ENCODE measurements at places on chromosomes 12 and 14.

DNA sequence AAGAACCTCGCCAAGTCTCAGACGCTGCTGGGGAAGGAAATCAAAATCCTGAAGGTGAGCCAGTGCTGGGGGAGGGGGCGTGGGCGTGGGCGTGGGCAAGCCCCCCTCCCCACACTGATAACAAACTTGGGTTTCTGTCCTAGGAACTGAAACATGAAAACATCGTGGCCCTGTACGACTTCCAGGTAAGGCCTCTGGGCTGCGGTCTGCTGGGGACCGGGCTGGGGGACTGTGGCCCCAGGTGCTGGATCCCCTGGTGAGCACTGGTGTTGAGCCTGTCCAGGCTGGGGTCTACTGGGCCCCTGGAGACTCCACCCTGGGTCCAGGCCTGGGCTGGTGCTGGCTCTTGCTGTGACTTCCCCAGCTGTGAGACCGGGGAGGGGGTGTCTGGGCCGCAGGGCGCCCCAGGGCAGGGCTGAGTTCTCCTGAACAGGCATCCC, 1.2 kb downstream of the ULK1 start:
- no peak for DNase-seq

- no peak for DNase-seq
Observed at GRCh38 chr14:61643555-61643954, 51.8 kb upstream of the HIF1A start.

DNA sequence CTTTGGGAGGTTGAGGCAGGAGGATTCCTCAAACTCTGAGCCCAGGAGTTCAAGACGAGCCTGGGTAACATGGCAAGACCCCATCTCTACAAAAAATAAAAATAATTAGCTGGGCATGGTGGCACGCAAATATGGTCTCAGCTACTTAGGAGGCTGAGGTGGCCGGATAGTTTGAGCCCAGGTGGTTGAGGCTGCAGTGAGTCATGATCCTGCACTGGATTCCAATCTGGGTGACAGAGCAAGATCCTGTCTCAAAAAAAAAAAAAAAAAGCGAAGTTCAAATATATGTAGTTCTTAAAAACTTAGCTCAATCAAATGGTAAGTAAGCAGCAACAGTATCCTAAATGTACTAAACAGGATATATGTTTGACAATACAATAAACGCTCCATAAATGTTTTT, 85.5 kb upstream of the SSTR1 start:
- no peak for DNase-seq

DNA sequence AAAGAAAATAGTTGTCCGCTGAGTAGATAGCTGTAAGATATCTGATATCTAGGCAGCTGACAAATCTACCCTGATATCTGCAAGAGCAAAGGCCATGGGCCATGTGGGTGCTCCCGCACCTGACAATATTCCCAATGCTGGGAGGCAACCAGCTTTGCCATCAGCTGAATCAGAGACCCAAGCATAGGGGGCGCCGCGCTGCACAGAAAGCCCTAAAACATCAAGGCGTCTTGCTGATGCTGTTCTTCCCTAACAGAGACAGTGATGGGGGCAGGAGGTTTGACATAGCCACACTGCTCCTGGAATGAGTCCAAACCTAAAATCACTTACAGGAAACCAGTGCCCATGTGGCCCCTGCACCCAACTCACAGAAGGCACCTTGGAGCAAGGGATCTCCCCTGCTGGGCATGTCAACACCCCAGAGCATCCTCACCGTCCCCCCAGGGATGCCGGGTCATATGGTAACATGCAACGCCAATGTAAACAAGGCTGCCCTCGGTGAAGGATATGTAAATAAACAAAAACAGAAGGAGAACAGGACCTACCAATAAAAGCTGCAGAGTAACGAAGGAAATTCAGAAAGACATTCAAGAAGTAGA, 199.5 kb downstream of the TMEM132D start:
- DNase-seq, result no peak

- DNase-seq, result no peak
Observed at GRCh38 chr12:130419116-130419515, 81.4 kb downstream of the PIWIL1 start.

GRCh38 chr12:113740699-113741098, 225.4 kb downstream of the RBM19 start:
- no peak for DNase-seq

GRCh38 chr12:120734210-120734609, 8.6 kb downstream of the ACADS start:
- DNase-seq, result no peak

GRCh38 chr14:54927551-54927950, 24.9 kb upstream of the GCH1 start:
- no peak for DNase-seq

- no peak for DNase-seq
Observed at GRCh38 chr14:25521616-25522015, 471.7 kb upstream of the STXBP6 start.

- no peak for DNase-seq
Observed at GRCh38 chr12:6053541-6053940, 70.9 kb downstream of the VWF start.

GRCh38 chr12:64713376-64713775, 45.8 kb downstream of the GNS start:
- DNase-seq, result no peak

DNA sequence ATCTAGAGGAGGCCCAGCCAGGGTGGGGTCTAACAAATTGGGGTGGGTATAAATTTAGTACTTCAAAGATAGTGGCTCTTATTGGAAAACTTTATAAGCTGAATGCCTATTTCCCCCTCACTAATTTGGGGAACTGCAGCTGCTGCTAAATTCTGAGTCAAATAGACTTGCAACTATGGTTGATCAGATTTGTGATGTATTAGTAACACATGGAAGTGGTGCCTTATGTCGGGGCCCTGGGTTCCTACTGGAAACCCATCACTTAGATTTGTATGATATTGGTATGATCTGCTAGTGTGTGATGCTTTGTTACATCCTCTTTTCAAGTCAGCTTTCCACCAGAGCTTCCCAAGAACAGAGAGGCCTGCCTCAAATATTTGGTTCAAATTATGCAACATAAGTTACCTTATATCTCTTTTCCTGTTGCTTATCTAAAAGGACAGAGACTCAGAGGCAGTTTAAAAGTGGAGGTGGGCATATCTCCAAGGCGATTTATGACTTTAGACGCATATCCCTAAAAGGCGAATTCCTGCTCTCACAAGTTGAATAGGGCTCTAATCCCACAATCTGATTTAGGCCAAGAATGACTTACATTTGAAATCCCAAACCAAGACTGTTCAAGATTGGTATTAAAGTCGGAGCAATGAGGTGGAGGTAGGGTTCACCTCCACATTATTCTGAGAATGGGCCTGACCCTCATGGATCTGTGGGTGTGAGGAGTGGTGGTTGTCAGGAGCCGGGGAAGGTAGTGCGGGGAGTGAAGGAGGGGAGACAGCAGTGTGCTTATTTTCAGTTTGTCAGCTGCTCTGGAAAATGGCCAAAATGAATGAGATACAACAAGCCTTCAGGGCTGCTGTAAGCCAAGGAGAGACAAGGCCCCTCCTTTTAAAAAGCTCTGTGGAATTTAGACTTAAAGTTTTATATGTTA, 425.8 kb downstream of the RAD51B start:
- DNase-seq, result peak; percentile 87

- DNase-seq, result no peak
Observed at GRCh38 chr12:130669797-130670196, 46.3 kb downstream of the RIMBP2 start.

GRCh38 chr12:48029491-48030172, 25.4 kb upstream of the COL2A1 start:
- no peak for DNase-seq

DNA sequence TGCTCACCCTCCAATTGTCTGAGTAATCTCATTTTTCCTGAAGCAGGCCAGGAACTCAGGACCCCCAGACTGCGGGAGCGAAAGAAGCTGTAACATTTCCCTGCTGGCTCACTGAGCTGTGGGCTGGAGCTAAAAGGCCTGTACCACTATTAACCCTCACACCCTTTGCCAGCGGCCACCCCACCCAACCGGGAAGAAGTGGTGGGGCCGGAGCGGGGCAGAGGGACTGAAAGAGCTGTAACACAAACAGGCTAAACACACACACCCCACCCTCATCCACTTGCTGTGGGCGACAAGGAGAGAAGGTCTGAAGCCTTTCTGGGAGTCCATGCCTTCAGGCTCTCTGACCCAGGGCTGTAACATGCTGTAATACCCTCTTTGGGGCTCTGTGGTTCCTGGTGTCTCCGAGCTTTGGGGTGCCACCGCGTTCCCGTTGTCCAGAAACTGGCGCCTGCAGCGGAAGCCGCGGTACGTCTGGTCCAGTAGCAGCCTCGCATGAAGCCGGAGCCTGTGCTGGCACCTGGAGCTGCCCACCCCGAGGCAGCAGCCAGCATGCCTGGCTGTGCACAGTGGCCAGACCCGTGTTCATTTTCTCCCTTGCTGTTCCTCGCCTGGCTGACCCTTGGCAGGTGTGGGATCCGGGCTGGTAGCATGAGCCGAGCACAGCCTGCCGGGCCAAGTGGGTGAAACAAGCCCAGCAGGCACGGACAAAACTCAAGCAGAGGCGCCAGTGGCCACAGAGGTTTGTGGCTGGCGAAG, 345.5 kb upstream of the MGAT4C start:
- no peak for DNase-seq

- peak; percentile 62 for DNase-seq
Observed at GRCh38 chr12:100375038-100375735, 18.3 kb downstream of the SLC17A8 start.

DNA sequence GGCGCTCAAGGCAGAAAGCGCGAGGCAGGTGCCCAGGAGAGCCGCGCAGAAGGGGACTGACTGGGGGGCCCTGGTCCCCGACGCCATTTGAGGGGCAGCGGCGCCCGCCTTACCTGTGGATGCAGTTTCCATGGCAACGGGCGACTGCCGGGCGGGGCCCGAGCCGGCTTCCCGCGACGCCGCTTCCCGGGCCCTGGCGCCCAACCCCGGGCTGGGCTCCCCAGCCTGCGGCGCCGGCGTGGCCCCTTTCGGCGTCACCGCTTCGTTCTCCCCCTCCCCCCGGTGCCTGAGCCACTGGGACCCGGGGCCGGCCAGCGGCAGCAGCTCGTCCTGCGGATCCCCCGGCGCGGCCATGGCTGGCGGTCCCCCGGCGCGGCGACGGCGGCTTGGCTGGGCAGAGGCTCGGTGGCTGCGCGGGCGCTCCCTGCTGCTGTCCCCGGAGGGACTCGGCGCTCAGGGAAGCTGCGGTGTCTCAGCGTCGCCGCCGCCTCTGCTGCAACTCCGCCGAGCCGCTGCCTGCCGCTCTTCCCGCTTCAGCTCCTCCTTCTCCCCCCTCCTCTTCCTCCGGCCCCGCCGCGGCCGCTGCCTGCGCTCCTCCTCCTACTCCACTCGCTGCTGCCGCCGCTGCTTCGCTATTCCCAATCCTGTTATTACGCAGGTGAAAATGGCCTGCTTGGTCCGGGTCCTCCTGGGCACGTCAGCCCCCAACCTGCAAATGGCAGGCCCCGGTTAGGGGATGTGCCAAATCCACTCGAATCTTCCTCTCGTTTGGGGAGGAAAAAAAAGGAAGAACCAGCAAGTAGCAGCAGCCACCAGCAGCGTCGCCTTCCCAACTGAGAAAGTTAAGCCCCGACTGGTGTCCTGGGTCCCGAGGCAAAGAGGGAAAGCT, at the start of gene RTN1:
Gene RTN1 (minus strand): TSS at position 500 of the 889 bp plus-strand sequence. CDS start 146 bp downstream, at position 354.
- DNase-seq, result no peak

DNA sequence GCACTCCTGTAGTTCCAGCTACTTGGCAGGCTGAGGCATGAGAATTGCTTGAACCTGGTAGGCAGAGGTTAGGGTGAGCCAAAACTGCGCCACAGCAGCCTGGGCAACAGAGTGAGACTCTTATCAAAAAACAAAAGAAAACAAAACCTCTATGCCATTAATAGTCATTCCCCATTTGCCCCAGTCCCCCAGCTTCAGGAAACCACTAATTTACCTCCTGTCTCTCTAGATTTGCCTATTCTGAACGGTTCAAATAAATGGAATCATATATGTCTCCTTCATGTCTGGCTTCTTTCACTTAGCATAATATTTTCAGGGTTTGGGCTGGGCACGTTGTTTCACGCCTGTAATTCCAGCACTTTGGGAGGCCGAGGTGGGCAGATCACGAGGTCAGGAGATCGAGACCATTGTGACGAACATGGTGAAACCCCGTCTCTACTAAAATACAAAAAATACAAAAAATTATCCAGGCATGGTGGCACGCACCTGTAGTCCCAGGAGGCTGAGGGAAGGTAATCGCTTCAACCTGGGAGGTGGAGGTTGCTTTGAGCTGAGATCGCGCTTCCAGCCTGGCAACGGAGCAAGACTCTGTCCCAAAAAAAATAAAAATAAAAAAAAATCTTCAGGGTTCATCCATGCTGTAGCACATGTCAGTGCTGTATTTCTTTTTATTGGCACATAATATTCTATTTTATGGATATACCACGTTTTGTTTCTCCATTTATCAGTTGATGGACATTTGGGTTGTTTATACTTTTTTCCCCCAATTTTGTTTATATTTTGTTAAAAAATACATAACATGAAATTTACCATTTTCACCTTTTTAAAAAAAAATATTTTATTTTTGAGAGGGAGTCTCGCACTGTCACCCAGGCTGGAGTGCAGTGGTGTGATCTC, 31.9 kb downstream of the KNTC1 start:
- DNase-seq, result no peak

- no peak for DNase-seq
Observed at GRCh38 chr12:60263161-60263560, 667.3 kb downstream of the SLC16A7 start.

- DNase-seq, result no peak
Observed at GRCh38 chr12:117803001-117803400, 165.8 kb downstream of the KSR2 start.

DNA sequence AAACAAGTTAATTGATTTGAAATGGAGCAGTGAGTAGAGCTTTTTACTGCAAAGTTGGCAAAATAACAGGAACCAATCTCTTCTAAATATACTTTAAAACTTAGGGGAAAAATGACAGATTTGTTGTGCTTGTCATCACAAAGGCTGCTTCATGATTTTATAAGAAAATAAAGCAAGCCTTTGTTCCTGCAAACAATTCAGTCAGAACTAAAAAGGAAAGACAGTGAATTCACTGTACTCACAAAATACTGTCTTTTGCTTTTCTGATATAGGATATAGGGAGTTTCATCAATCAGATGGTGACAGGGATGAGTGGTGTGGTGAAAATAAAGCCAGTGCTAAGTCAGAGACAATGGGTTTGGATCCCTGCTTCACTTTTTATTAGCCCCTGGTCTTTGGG, 126.0 kb downstream of the HELB start:
- no peak for DNase-seq

- no peak for DNase-seq
Observed at GRCh38 chr12:42291680-42292079, 34.2 kb downstream of the ZCRB1 start.

DNA sequence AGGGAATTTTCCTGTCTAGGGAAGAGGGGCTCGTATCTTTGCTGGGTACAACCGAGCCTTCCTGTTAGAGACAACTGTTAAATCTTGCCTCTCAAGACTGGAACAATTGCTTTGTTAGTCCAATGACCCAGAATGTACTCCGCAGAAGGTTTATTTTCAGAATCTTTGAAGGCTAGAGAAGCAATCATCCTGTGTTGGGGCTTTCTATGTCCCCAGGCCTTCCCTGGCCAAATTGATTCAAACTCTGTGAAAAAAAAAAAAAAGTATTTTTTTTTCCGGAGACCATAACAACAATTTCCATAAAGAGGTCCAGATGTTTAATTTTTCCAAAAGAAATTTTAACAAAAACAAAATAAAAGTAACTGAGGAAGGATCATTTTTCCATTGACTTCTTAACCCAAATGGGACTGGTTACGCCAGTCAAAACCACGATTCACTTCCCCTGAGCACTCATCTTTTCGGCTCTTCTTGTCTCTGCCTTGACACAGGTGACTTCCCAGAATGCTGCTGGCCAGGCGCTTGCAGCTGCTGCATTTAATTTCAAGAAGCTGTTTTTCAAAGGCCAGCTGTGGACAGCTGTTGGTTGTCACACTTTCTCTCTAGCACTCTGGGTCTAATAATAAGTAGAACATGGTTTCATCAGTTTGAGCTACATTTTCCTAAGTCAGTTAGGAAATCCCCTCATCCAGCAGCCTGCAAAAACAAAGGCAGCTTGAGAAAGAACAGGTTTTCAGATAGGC, 81.6 kb upstream of the MANSC4 start:
- peak; percentile 8 for DNase-seq

Measured in skin of body (tissue), 3 donors.